ENCODE measurements at places on chromosomes 4 and X.
A peak's percentile ranks its signal among the peaks of the same experiment; 100 is the strongest.

- DNase-seq, result no peak
These were observed 190.7 kb upstream of the MID1 start for GRCh38 chrX:10811111-10811510.

DNA sequence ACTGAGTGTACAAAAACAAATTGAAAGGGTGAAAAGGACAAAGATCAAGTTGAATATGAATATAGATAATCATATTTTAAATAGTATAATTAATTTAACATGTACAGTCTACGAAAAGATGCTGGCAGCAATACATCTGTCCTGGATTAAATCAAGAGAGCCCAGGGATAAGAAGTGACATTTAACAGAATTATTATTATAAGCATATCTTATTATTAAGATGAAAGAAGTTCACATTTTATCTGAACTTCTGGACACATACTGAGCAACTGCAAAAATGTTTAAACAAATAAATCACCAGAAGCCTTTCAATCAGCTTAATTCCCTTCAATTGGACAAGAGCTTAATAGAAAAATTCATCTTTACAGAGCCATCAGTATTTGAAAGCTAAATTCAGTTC, 50.4 kb downstream of the SERTM2 start:
- no peak for DNase-seq

DNA sequence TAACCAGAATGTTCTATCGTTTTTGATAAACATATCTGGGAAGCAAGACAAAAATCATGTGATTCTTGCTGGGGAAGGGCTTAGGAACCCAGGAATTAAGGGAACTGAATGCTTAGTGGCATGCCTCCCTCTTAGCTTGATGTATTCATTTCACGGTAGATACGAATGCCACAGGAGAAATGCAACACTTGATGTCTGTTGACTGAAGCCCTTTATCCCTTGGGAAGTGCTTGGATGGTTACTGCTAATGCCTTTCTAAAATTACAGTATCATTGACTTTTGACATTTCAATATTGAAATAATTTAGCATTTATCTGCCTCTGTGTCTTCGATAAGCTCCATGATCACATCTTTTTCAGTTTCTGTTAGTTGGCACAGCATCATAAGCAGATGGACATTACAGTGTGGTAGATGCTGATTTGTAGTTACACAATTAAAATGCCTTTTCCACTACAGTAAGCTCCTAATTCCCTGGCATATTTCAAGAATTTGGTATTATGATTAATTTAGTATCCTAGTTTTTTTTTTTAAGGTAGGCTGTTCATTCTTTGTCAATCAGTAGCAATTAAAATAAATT, 226.7 kb downstream of the ARHGAP10 start:
- no peak for DNase-seq

GRCh38 chr4:75800972-75801371, 76.6 kb downstream of the USO1 start:
- DNase-seq, result no peak

DNA sequence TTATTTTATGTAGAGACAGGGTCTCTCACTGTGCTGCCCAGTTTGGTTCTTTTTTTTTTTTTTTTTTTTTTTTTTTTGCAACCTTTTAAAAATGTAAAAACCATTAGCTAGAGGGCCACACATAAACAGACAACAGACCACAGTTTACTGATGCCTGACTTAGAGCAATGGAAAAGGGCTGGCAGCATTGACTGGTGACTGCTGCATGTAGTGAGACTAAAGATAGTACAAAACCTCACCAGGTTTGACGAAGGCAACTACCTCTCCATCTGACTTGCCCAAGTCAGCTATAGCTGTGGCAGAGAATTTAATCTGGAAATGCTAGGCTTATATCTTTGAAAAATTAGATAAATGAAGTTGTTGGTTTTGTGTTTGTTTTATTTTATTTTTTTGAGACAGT, 102.9 kb downstream of the RBM47 start:
- no peak for DNase-seq

DNA sequence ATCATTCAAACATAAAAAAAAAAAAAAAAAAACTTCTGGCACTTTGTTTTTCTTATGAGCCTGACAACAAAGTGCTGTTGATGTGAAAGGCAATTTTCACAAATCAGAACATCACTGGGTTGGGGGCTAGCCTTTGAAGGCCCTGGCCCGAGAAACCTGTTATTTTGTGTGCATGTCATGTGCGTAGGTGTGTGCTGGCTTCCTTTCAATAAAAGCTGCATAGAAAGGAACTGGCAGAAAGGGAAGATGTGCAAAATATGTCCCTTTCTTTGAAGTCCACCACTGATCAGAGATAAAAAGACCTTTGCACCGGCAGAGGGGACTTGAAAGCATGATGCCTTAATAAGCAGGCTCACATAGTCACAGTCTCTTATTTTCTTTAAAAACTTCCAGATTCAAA, 170.8 kb upstream of the RASGEF1B start:
- DNase-seq, result no peak

DNA sequence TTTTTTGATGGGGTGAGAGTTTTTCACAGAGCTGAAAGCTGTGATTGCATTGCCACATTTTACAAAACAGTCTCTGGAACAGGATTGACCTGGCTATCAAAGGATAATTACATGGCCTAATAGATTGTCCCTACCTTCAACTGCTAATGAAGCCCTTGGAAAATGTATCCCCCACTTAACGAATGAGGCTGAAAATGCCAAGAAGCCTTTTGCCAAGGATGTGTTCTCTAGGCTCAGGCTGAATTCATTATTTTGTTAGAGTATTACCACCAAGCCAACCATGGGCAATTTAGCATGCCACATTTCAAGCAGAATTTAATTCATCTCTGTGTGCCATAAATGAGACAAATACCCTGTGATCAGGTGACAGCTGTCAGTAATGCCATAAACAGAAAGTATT, 35.5 kb downstream of the SHROOM3 start:
- no peak for DNase-seq

DNA sequence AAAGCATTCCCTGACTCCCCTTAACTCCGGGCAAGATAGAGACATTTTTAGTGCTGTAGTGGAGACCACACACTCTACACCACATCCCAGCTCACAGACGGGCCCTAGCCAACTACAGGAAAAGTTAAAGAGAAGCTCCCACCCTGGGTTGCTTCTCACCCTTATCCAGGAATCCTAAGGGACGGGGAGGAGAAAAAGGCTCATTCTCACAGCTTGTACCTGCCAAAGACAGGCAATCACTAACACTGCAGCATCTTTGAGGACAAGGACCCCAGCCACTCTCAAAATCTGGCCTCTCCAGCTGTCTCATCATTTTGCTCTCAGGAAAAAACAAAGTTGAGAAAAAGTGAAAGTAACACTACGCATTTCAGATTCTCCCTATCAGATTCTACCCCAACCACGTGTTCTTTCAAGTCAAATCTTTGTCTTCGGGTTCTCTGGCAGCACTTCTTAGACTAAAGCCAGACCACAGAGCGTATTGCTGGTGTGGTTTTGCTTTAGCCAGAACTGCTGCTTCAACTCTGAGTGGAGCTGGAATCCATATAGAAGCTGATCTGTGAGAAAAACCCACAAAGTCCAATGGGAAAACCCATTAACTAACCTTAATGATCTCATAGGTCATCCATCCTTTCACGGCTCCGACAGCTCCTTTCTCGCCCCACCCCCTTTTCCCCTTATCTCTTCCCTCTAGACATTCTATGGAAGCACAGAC, 605.9 kb upstream of the DIPK2B start:
- peak; percentile 67 for DNase-seq

DNA sequence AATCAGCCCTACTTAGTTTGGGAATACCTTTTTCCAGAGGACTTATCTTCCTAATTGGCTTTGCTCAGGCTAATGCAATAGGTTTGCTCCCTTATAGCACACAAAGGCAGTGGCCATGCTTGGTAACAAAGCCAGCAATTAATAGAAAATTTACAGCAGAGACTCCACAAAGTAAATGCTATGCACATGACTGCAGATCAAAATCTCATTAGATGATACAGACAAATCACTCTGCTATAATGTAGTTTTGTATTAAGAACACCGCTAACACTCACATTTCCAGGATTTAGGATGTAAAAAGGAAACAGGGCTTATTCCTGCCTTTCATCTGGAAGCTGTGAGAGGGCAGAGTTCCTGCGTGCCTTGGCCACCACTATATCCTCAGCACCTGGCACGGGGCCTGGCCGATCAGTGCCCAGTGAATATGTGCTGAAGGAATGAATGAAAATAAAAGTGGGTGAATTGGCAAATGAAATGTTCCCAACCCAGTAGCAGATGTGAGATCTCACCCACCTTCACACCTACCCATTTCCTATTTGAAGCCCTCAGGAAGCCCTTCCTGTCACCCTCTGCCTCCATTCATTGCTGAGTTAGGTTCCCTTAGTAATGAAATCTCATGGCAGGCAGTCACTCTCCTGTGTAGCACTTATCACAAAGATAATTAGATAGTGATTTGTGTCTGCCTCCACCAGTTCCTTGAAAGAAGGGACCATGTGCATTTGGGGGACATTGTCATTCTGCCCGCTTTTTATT, 5.1 kb downstream of the SEPTIN6 start:
- DNase-seq, result no peak

GRCh38 chr4:47462799-47463234, 685 bp downstream of the COMMD8 start:
- DNase-seq, result no peak

DNA sequence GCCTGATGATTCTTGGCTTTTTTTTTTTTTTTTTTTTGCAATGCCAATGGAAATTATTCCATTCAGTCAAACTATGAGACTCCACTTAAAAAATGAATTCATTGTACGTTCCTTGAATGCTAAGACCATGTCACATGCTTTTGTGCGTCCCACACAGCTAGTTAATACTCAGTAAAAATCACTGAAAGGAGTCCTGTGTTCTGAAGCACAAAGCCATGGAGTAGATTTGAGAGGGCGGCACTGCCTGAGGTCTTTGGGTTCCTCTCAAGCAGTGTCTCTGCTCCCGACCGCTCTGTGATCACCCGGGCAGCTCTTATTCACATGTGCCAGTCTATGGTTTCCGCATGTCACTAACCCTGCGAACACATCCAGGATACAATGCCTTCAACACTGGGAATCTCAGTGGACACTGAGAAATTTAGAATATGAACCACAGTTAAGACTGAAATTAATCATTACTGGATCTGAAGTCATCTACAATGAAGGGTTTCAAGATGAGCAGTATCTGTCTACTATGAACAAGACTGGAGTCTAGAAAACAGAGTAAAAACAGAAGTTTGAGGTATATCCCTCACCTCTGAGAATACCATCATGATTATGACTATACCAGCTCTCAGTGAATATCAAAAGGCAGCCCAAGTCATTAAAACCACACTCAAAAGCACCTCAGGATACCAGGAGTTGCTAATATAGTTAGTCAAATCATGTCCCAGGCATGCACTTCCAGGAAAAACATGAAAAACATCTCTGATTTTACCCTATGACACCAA, 193.0 kb downstream of the MGST2 start:
- DNase-seq, result no peak

DNA sequence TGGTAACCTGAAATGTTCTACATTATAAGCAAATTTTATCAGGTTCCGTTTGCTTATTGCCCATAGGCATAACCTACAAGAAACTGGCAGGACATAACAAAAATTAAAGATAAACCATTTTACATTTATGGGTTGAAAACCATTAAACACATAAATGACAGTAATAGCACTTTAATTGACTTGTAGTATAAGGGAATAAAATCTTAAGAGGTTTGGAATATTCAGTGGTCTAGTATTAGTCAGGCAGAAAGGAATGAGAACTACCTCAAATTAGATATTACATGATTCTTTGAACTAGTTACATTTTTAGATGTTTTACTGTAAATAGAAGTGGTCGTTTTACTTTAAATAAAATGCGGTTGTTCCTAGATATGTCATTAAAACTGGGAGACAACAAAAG, 111.9 kb downstream of the ADAMTS3 start:
- no peak for DNase-seq

DNA sequence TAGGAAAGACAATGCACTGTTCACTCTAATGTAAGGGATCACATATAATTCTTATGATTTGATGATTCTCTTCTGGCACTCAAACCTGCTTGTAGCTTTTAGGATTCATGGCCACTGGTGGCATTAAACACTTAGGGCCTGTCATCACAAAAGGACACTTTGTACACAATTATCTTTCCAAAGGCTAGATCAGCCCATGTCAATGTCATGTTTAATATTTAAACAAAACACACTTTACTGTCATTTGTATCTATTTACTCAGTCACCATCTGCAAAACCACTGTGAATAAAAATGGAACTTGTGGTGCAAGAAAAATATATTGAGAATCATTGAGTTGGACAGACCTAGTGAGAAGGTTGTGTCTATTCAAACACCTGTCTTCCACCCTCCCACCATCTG, 83.6 kb upstream of the TTC29 start:
- DNase-seq, result no peak

GRCh38 chrX:149829751-149830191, 48.0 kb downstream of the MAGEA9 start:
- peak; percentile 22 for DNase-seq

GRCh38 chr4:52093466-52093865, 42.4 kb downstream of the SPATA18 start:
- DNase-seq, result no peak

DNA sequence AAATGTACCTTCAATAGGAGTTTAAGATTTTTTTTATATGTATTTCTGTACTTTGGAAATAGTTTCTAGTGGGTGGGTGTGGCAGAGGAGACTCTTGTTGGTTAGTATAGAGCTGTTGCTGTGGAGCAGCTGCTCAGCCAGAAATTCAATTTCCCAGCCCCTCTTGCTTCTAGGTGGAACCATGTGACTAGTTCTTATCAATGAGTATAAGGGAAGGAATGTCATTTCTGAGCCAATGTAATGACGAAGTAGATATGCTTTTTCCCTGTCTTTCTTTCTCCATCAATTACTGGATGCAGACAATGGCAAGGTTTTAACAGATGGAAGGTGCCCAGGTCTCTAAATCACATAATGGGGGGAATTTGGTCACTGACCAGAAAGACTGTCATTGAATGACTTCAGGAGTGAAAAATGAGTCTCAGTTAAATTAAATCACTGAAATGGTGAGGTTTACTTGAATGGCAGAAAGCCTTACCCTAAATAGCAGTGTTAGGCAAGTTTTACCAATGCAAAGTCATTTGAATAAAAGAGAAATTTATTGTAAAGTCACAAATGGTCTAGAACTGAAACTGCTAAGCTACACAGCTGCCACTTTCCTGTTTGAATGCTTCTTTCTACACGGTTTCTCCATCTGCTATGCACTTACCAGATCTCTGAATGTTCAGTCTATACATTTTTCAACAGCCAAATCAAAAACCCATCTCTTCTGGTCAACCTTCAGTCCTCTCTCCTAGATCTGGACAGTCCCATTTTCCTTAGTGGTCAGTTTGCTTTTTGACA, 795.4 kb upstream of the MAGEB2 start:
- no peak for DNase-seq

DNA sequence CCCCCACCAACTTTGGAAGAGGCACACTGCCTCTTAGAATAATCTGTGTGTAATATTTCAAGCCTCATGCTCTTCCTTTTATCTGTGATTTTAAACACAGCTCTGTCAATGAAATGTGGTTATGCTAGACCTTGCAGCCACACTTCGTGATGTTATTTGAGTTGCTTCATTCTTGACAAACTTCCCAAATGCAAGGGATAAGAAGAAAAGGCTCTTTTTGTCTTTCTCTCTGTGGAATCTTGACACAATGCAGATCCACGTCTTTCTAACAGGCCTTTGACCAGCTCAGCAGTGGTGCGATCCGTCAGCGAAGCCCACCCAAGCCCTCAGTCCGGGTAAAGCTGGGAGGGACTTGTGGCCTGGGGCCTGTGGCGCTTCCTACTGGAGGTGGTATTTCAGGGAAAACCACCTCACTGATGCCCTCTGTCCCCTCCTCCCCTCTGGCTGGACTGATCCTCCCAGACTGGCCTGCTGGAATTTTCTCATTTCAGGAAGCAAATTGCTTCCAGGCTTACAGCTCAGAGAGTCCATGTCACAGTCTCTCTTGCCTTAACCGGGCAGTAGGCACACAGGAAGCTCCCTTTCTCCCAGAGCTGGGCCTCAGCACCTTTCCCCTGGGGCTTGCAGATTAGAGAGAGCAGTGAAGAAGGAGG, 19.5 kb upstream of the CCKAR start:
- DNase-seq, result no peak
